Renal pelvis (tissue), 12 donors: ENCODE measurements at places on chromosomes 5 and 9. TPM values are rescaled to one million over a fixed set of nuclear protein-coding genes. Genes with fewer than 3 reads are reported as not detected.

FAM114A2 gene
- polyA plus RNA-seq = 33.2 TPM

DNA sequence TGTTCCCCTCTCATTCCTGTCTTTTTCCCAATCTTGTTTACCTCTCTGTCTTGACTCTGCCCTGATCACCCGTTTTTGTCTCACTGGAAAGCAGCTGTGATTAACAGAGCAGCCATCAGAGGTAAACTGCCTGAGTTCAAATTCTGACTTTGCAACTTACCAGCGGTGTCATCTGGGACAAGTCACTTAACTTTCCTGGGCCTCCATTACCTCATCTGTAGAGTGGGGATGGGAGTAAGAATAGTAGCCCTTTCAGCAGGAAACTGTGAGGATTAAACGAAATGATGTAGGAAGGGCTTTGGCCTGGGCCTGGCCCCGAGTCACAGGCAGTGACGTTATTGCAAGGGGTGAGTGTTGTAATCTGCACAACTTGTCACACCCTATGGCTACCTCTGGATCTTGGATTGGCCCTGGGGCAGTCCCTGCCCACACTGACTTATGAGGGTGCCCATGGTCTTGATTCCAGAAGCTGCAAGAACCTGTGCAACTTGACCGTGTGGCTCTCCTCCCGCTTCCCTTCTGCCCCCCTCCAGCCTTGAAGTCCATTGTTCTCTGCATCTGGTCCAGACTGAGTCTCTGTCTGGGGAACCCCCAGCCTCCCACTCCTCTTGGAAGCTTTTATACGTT, 657 bp upstream of the PCDH12 start:
- DNase-seq = no peak

DNA sequence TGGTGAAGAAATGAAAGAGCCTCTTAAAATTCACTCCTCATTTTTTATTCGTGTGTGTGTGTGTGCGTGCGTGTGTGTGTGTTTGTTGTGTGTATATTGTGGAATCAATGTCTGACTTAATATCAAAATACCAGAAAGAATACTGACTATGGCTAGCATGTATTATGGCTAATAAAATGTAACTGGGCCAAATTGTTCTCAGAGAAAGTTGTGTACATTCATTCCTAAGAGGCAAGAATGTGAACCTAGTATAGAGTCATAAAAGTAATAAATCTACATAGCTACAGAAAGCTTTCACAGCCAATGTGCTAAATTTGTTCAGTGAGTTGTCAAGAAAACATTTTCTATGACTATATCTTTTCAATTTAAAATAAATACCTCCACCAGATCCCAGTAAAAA, 211.5 kb downstream of the EBF1 start:
- no peak for DNase-seq

DNA sequence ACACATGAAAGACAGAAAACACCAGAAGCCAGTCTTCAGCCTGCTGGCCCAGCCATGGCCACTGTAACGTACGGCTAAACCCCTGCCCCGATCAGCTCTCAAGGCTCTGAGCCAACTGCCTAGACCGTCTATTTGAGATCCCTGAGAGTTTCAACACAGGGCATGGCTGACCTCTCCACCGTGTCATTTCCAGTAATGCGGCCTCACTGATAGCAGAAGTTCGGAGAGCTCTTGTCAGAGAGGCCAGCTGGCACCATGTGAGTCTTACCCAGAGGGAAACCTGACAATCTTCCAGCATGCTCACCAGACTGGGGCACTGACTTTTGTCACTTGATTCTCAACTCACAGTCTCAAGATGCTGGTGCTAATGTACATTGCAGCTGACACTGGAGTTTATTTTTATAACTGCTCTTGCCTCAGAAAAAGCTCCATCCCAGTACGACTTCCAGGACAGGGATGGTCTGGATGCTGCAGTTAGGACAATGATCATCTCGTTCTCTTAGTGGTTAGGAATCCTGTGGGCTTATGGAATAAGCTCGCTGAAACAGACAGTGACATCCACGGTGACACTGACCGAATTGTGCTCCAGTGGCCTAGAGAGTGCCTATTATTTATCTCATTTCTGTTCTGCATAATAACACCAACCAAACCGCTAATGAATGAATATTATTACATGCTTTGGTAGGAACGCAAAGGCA, 372.7 kb downstream of the ICE1 start:
- DNase-seq = no peak

RAB3C gene
- 3.2 TPM for polyA plus RNA-seq
